ENCODE measurements at places on chromosomes 4 and X. TPM values are rescaled to one million over a fixed set of nuclear protein-coding genes. Genes with fewer than 3 reads are reported as not detected.

The INTU gene
- 7.9 TPM for total RNA-seq

The RHOXF2B gene
- not detected for total RNA-seq

The TEC gene
- total RNA-seq = 6.3 TPM

The DCLK2 gene
- 0.40 TPM for total RNA-seq

The CCDC120 gene
- total RNA-seq = 27.7 TPM

The CSAG1 gene
- total RNA-seq = not detected

The GAGE2A gene
- total RNA-seq = not detected

The RNF150 gene
- total RNA-seq = 1.6 TPM

The UGT2B15 gene
- total RNA-seq = not detected

The SPOCK3 gene
- not detected for total RNA-seq

The PPEF2 gene
- total RNA-seq = not detected

The SERTM2 gene
- total RNA-seq = not detected

The PABPC1L2A gene
- total RNA-seq = not detected

The GPR173 gene
- 0.08 TPM for total RNA-seq

The ZCCHC12 gene
- not detected for total RNA-seq

The FRYL gene
- total RNA-seq = 31.8 TPM

The FGF5 gene
- total RNA-seq = not detected

The CSAG2 gene
- not detected for total RNA-seq

The EGFL6 gene
- total RNA-seq = 4.4 TPM

The CD38 gene
- 2.6 TPM for total RNA-seq

The RNF4 gene
- total RNA-seq = 34.6 TPM

The MTMR8 gene
- 2.1 TPM for total RNA-seq

The IL2 gene
- not detected for total RNA-seq

The MAP9 gene
- total RNA-seq = 1.7 TPM

The TCEAL6 gene
- not detected for total RNA-seq

The PYURF gene
- 43.6 TPM for total RNA-seq

The SYTL5 gene
- 3.9 TPM for total RNA-seq

The PCDH10 gene
- total RNA-seq = 0.04 TPM

The COMMD8 gene
- 21.6 TPM for total RNA-seq

The POLN gene
- 1.1 TPM for total RNA-seq

The SLC39A8 gene
- 3.1 TPM for total RNA-seq

The FAM9C gene
- not detected for total RNA-seq

The RAP1GDS1 gene
- total RNA-seq = 36.5 TPM

The SSX2 gene
- not detected for total RNA-seq

The DCX gene
- total RNA-seq = 0.04 TPM

The USP26 gene
- total RNA-seq = not detected

The KDR gene
- 4.2 TPM for total RNA-seq

The SRPK3 gene
- 0.12 TPM for total RNA-seq

The NUDT10 gene
- total RNA-seq = not detected

The RHOH gene
- total RNA-seq = 1.2 TPM

The ADAMTS3 gene
- 0.32 TPM for total RNA-seq

The TMPRSS11A gene
- 62.3 TPM for total RNA-seq

The NEXMIF gene
- total RNA-seq = 0.08 TPM

The PDGFC gene
- 4.4 TPM for total RNA-seq

The XAGE5 gene
- not detected for total RNA-seq

The MAP7D2 gene
- total RNA-seq = 0.56 TPM

The KIF4A gene
- 9.4 TPM for total RNA-seq

The ALAS2 gene
- not detected for total RNA-seq

The AFM gene
- total RNA-seq = not detected

The KLB gene
- total RNA-seq = 0.32 TPM

The IBSP gene
- not detected for total RNA-seq

The SLC10A7 gene
- 12.7 TPM for total RNA-seq

The HSPA4L gene
- 35.5 TPM for total RNA-seq

The EGF gene
- total RNA-seq = 0.24 TPM

The GSX2 gene
- not detected for total RNA-seq
